ENCODE measurements at places on chromosomes 16 and 17.
A peak's percentile ranks its signal among the peaks of the same experiment; 100 is the strongest.

DNA sequence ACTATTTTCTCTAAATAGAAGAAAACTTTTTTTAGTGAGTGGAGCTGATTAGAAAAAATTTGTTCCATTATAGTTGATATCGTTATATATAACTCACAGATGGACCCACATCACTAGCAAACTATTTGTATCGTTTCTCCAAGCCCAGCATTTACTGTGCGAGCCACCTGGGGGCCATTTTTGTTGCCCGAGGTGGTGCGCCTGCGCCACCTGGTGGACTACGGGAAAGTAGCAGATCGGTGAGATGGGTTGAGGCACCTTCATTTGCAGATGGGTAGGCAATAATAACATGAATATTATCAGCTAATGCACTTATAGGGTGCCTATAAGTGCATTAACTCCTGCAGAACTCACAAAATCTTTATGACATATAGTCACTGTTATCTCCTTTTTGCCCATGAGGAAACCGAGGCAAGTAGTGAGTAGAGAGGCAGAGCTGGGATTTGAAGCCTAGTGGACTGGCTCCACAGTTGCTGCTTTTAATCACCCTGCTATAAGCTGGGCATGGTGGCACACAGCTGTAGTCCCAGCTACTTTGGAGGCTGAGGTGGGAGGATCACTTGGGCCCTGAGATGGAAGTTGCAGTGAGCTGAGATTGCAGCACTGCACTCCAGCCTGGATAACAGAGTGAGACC, 23.2 kb upstream of the NTN1 start:
- DNase-seq: no peak

DNA sequence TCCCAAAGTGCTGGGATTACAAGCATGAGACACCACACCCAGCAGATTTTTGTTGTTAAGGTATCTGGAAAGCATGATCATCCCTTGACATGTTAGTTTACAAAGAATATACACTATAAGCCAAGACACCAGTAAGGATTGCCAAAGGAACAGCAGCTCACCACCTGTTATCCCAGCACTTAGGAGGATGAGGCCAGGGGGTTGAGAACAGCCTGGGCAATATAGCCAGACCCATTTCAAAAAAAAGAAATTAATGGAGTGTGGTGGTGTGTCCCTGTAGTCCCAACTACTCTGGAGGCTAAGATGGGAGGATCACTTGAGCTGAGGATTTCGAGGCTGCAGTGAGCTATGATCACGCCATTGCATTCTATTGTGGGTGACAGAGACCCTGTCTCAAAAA, 5.1 kb downstream of the ANKRD40CL start:
- DNase-seq: no peak

DNA sequence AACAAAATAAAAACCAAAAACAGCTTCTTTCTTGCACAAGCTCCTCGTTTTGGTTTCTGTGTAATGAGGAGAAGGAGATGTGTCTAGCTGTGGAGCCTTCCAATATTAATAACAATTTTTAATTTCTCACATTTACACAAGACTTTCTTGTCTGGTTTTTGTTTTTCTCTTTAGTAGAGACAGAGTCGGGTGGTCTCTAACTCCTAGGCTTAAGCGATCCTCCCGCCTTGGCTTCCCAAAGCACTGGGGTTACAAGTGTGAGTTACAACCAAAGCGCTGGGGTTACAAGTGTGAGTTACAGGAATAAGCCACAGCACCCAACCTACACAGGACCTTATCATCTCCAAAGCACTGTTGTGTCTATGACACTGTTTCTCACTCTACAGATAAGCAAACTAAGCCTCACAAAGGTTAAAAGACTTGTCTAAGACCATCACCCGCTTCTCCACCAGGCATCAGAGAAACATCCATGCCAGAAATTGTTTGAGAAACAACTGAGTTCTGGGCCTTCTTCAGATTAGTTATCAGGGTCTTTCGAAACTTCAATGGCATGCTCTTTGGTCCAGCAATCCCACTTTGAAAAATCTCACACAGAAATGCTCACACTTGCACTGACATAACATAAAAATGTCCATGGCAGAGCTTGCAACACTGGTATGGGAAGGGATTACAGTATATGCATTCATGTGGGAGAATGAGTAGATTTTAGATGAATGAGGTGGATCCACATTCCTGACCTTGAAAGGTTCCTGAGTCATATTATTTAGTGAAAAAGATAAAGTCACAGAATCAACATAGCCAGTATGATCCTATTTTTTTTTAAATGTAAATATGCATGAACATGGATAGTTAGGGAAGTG, 3.9 kb downstream of the ABAT start:
- peak; percentile 49 for DNase-seq

DNA sequence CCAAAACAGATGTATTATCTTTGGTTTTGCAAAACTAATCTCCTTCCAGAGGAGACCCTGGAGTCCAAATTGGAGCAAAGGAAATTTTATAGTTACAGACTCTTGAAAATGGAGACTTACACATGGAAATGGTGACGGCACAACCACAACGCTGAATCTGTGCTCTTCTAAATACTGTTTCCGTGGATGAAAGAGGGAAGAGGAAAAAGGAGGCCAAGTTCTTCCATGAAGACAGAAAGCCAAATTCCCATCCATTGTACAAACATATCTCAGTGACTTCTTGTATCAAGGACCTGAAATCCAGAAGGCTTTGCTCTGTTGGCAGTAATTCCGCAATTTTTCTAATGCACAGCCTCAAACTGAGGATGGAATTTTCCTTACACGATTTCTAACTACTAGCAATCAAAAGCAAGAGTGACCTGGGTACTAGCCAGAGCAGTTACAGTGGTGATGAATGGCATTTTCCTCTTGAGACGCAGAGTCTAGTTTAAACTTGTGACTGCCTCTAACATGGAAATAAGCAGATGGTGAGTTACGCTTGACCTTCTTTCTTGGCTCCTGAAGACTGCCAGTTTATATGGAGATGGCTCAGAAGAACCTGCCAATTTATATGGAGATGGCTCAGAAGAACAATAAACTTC, 38.5 kb downstream of the VPS53 start:
- DNase-seq: no peak

GRCh38 chr17:78859051-78859450, 18.4 kb upstream of the USP36 start:
- no peak for DNase-seq

DNA sequence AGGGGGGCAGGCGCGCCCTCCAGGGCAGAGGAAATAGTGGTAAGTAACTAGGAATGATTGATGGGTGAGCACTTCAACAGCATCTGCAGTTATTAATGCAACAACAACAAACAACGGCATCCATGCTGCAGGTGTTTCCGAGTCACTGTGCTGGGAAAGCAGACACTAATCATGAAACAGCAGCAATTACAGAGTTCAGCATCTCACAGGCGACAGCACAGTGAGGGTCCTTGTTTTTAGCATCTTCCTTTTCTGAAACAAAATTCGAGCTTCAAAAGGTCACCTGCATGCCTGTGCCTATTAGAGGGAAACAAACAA, 191.9 kb downstream of the SLC39A11 start:
- DNase-seq: no peak

DNA sequence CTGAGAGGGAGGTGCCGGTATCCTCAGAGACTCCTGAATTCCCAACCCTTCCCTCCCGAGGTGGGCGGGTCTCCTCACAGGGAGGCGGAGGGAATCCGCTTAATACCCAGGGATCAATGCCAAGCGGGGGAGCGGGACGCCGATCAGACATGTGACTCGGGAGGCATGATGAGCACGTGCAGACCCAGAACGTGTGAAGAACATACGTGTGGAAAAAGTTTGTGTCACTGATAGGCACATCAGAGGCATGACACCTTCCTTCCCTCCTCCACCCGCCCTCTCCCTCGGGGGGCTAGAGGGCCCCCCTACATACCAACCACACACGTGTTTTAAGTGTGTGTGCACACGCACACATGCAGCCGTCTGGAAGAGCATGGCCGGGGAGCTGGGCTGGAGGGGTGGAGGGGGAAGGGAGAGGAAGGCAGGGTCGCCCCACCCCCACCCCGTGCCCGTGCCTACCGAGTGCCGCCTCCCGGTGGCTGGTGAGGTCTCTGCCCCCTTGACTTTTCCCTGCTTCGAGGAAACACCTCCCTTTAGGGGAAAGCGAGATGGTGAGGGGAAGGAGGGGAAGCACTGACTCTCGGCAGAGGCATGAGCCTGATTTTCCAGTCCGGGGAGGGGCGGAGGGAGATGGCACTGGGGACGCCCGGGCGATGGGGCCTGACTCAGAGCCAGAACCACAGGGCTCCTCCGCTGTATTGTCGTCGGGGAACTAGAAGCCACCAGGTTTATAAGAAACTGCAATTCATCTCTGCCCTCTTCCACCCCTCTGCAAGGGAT, 12.1 kb upstream of the TBX21 start:
- DNase-seq: no peak

GRCh38 chr16:85304337-85304736, 192.1 kb upstream of the CIBAR2 start:
- DNase-seq: no peak

DNA sequence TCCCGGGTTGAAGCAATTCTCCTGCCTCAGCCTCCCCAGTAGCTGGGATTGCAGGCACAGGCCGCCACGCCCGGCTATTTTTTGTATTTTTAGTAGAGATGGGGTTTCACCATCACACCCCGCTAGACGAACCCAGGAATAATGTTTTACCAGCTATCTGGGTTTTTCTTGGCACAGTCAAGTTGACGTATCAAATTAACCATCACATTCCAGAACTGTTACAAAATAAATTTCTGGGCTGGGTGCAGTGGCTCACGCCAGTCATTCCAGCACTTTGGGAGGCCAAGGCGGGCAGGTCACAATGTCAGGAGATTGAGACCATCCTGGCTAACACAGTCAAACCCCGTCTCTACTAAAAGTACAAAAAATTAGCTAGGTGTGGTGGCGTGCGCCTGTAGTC, 501.2 kb downstream of the SHISA9 start:
- DNase-seq: no peak

DNA sequence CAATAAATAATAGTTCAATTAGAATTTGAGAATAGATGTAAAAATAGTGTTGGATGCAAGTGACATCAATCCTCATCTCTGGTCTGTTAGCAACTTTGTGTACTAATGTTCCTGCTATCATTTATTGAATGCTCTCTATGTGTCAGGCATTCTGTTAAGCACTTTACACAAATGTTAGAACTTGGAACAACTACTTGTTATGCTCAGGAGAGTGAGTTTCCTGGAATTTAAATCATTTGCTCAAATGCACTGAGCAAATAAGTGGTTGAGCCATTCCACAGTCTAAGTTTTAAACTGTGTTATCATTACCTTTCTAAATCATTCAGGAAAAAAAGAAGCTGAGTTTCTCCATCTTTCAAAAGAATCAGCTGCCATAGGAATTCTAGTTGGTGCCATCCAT, 1327.3 kb upstream of the GOT2 start:
- no peak for DNase-seq

GRCh38 chr16:77807021-77807420, 18.7 kb downstream of the VAT1L start:
- no peak for DNase-seq

- no peak for DNase-seq
Observed at GRCh38 chr17:72380120-72380519, 259.3 kb downstream of the SOX9 start.

GRCh38 chr16:56672761-56673536, 3.3 kb downstream of the MT1H start:
- no peak for DNase-seq

DNA sequence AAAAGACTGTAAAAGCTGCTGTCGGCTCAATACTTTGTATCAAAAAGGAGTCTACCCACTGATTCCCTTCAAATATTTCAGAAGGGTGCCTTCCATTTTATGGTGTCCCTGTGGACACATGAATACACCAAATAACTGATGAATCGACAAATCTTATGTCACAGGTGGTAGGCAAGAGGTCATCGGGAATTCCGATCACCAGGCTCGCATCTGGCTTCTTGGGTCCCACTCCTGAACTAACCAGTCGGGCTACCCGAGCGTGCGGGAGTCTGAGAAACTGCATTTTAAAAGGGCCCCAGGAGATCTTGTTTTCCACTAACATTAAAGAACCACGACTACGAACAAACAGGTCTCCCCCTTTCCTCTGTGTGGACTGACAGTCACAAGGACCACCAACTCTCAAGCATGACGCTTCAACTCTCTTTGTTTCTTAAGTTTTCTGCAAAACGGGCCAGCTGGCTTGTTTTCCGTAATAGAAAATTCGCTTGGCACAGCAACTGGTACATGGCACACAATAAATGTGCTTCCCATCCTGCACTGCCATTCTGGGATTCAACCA, 873 bp downstream of the PSME3IP1 start:
- no peak for DNase-seq

DNA sequence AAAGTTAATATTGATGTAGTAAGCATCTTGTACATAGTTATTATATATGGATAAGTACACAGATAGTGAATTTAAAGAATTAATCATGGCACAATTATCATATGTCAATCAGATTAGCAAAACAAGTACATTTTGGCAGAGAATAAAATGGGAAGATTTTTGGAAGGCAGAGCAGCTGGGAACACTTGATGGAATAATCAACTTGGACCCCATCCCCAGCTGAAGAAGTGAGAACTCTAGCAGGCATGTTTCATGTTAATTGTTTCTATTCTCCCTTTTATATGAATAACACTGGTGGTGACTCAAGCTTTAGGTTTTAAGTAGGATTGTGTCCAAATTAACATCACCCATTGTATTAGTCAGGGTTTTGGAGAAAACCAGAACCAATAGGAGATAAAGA, 198.7 kb downstream of the KCNJ2 start:
- DNase-seq: no peak

DNA sequence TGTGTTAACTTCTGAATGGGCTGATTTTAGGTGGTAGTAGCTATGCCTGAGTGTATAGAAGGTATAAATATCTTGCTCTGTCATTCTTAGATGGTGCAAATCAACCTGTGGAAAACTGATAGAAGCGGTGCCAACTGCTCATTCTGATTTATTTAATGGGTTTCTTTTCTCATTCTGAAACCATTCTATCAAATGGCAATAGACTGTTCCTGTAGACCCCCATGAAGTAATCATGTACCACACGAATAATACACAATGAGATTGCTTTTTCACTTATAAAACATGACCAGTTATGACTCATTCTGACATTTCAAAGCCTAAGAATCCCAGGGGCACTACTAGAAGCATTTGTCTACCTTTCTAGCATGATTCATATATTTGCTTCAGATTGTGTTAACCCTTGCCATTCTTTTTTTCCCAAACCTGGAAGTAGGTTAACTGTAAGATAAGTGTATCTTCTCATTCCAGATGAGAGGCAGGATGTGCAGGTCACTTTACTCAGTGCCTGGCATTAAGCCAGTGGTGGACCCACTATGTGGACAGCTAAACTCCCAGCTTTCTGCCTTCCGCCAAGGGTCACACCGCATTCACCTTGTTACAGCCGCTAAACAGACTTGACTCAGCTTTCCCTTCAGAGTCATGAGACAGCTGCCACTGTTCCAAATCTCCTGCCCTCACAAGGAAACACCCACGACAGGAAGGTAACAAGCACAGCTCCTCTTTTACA, 16.4 kb upstream of the SLC16A11 start:
- peak; percentile 56 for DNase-seq

DNA sequence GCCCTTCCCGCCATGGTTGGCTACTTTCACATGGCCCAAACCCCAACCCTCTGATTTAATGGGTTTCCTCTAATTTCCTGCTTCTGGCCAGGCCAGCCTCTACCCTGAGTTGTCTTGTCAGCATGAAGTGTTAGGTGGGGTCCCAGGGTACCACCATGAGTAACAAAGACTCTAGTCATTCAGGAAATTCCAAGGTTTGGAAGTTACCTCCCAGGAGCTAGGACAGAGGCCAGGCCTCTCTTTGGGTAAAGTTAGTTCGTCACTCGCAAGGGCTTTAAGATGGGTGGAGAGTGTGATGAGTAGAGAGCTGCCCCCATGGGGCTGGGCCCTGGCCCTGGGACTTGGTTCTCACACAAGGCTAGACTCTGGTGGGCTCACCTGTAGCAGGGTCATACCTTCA, 54.6 kb downstream of the PLD6 start:
- no peak for DNase-seq

GRCh38 chr17:44398692-44399691, 9.5 kb upstream of the ITGA2B start:
- DNase-seq: no peak

Data from non-pigmented ciliary epithelial cell (primary cell).